ENCODE measurements at places on chromosomes 2 and 18. TPM values are rescaled to one million over a fixed set of nuclear protein-coding genes. Genes with fewer than 3 reads are reported as not detected.

Gene SLC40A1
- total RNA-seq, result 51.0 TPM

Gene HMSD
- 0.69 TPM for total RNA-seq

Gene ANKRD44
- total RNA-seq, result 78.2 TPM

Gene POMC
- total RNA-seq, result 5.3 TPM

Gene SERPINB3
- not detected for total RNA-seq

Gene LYPD6B
- 5.8 TPM for total RNA-seq

Gene C2orf81
- 0.92 TPM for total RNA-seq

Gene SP5
- total RNA-seq, result 2.3 TPM

Gene IL36G
- total RNA-seq, result not detected

Gene LRP1B
- 78.0 TPM for total RNA-seq

Gene IL18RAP
- not detected for total RNA-seq

Gene RAB6C
- total RNA-seq, result 2.5 TPM

Gene CRACDL
- 3.7 TPM for total RNA-seq

Gene NR4A2
- total RNA-seq, result 2.5 TPM

Gene ANTXR1
- 24.7 TPM for total RNA-seq

Gene RAPGEF4
- total RNA-seq, result 60.7 TPM

Gene SIGLEC15
- total RNA-seq, result not detected

Gene CSRNP3
- total RNA-seq, result 255 TPM

Gene FAM237A
- total RNA-seq, result 0.46 TPM

Gene DNAH7
- 21.7 TPM for total RNA-seq

Gene IL37
- not detected for total RNA-seq

Gene TMEM247
- total RNA-seq, result not detected

Gene CGREF1
- 28.8 TPM for total RNA-seq

Gene KIF3C
- total RNA-seq, result 133 TPM

Gene POTEC
- total RNA-seq, result 0.46 TPM

Gene RESP18
- 1.8 TPM for total RNA-seq

Gene HK2
- 4.2 TPM for total RNA-seq

Gene IL36B
- total RNA-seq, result not detected

Gene SEC11C
- 95.7 TPM for total RNA-seq

Gene PJVK
- total RNA-seq, result 3.9 TPM

Measured in diencephalon (tissue), 1 donor.